Anterior cingulate cortex (tissue), 58 donors: ENCODE measurements at places on chromosomes 6 and 20.

- DNase-seq: no peak
Observed at GRCh38 chr6:147559006-147559405, 50.5 kb downstream of the SAMD5 start.

GRCh38 chr6:68126089-68126749, 508.9 kb upstream of the ADGRB3 start:
- no peak for DNase-seq

- no peak for DNase-seq
Observed at GRCh38 chr6:53282741-53283140, 66.0 kb downstream of the ELOVL5 start.

- DNase-seq: no peak
Observed at GRCh38 chr20:35008411-35009342, 53.0 kb downstream of the MYH7B start.

DNA sequence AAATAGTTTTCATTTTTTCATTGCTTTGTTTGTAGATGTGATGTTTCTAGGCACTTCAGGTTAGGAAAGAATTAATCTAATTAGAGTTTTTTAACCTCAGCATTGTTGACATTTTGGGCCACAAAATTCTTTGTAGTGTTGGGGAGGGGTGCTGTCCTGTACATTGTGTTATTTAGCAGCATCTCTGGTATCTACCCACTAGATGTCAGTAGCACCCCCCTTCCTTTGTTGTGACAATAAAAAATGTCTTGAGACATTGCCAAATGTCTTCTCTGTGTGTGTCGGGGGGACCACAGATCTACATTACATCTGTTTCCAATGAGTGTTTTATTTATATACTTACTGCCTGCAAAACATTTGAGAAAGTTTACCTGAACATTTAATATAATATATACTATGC, 45.6 kb downstream of the EYA4 start:
- no peak for DNase-seq

DNA sequence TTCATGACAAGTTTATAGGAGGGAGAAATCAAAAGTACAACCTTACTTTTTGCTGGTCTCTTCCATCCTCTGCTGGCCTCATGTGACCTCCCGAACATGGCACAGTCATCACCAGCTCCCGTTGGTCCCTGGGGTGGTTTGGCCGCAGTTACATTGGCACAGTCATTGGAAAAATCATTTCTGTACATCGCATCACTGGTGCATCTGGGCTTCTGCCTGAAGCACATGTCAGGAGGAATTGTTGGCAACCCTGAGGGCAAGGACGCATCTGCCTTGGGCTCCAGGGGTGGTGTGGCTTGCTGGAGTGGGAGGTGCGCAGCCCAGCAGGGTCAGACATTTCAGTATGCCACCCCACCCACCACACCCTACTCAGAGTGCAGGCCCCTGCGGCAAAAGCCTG, 162.9 kb upstream of the SLC24A3 start:
- no peak for DNase-seq

GRCh38 chr20:17925141-17925939, 43.3 kb downstream of the SNX5 start:
- no peak for DNase-seq

DNA sequence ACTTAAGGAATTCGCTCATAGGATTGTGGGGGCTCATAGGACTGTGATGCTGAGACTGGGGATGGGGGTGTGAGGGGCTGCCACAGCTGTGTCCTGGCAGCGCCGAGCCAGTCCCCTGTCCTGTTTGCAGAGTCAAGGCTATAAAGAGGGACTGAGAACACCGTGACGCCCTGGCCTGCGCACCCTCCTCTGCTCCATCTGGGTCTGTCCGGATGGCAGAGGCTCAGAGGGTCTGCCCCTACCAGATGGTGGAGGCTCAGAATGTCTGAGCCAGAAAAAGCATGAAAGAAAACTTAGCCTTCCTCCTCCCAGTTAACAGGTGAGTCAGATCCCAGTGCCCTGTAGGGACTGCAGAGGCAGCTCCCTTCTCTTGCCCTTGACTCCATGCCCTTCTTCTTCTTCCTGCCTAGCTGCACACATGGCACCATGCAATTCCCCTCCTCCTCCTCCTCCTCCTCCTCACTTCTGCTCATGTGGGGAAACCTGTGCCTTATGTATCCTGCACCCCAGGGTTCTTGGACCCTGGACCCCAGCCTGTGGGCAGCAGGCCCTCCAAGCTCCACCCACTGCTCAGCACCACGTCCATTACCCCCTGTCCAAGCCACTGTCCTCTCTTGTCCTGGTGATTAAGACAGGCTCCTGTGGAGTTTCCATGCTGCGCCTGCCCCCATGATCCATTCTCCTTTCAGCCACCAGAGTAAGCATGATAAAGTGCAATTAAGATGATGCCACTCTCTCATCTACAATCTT, 410.0 kb upstream of the SULF2 start:
- no peak for DNase-seq

GRCh38 chr6:2230659-2231277, 14.6 kb downstream of the GMDS start:
- DNase-seq: no peak

- no peak for DNase-seq
Observed at GRCh38 chr20:31485450-31486339, 10.6 kb downstream of the REM1 start.

DNA sequence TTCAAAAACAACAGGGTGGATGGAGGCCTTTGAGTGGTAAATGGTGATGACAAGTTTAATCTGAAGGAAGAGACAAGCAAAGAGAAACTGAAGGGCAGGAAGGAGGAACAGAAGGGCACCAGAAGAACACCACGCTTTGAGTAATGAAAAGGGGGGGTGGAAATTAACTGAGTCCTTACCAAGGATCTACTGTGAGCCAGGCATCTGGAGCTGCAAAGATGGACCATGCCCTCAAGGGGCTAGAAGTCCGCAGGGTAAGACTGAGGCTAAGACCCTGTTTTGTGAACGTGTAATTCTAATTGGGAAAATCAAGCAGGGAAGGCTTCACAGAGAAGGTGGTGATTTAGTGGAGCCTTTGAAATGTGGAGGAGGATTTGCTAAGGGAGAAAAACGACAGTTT, 1.6 kb downstream of the NDRG3 start:
- DNase-seq: no peak
